ENCODE measurements at places on chromosomes 4 and X.

GRCh38 chrX:123236859-123237258 is 52.8 kb downstream of the GRIA3 start:
- no peak for DNase-seq

GRCh38 chr4:137981277-137981676 is 260.9 kb downstream of the SLC7A11 start:
- DNase-seq: no peak

- no peak for DNase-seq
Observed at GRCh38 chrX:47080215-47080914, 2.1 kb downstream of the RGN start.

DNA sequence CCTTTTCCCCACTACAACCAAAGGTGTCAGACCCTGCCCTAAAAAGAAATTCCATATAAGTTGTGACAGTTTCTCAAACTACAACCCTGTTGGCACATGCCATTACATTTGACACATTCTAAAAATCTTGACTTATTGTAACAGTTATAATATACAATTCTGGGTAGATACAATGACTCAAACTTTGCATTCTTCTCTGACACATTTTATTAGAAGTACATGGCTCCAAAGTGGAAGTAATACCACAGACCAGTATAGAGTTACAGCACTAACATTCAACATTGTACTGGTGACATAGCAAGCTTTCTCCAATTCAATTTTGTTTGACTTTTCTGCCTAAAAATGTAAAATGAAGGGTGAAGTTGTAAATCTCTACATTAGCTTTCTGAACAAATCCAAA is 196.6 kb upstream of the ETNPPL start:
- DNase-seq: no peak

DNA sequence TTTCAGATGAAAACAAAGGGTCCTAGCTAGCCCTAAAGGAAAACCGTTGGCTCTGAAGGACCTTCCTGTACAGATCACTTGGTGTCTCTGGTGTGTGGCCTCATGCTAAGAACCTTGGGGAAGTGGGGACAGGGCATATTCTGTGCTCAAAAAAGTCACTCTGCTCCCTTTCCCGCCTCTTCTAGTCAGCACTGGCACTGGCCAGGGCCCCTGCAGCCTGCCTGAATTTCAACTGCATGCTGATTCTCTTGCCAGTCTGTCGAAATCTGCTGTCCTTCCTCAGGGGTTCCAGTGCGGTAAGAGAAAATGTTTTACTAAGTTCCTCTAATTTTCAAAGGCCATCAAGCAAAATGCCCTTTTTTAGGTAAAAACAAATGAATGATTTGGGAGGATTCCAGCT is 3.4 kb downstream of the CYBB start:
- no peak for DNase-seq

All from activated T-cell treated with anti-CD3 and anti-CD28 coated beads for 24 hours (primary cell).